NCI-H1092 (cell line): ENCODE measurements at places on chromosomes 7 and 10.
A peak's percentile ranks its signal among the peaks of the same experiment; 100 is the strongest.

DNA sequence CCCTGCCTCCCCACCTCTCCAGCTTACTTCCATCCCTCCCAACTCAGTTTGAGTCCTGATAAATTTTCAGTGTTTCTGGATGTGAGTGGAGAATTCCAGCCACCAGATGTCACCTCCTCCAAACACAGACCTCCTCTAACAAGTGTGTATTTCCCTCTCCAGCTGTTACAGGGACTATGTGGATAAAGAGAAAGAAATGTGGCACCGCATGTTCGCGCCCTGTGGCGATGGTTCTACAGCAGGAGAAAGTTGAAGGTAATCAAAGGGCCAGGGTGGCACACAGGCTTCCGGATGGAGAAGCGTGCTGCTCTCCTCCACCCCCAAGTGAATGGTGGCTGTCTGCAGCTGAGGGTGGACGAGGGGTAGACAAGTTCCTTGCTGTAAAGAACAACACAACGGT is 14.7 kb downstream of the FKBP6 start:
- DNase-seq, result peak; percentile 30

- DNase-seq, result no peak
Observed at GRCh38 chr7:140333686-140334085, 64.6 kb downstream of the SLC37A3 start.

DNA sequence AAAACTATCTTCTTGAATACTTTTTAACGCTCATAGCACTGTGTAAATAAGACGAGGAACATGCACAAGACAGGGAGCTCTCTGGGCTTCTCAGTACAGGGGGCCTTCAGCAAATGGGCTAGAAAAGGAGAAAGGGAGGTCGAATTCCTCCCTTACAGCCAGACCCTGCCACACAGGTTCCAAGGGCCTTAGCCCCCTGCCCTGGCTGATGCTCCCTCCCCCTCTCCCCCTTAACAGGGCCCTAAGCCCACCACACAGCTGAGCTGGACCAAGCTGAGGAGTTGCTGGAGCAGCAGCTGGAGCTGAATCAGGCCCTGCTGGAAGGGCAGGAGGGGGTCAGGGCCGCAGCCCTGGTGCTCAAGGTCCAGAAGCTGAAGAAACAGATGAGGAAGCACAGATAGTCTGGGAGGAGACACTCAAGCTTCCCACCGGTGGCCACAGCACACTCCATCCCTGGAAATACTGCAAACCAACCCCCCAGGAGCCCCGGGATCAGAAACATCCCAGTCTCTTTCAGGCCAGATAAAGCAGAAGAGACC is 153.9 kb downstream of the SNX13 start:
- DNase-seq, result no peak

GRCh38 chr10:117936976-117937375 is 109.8 kb downstream of the RAB11FIP2 start:
- no peak for DNase-seq

DNA sequence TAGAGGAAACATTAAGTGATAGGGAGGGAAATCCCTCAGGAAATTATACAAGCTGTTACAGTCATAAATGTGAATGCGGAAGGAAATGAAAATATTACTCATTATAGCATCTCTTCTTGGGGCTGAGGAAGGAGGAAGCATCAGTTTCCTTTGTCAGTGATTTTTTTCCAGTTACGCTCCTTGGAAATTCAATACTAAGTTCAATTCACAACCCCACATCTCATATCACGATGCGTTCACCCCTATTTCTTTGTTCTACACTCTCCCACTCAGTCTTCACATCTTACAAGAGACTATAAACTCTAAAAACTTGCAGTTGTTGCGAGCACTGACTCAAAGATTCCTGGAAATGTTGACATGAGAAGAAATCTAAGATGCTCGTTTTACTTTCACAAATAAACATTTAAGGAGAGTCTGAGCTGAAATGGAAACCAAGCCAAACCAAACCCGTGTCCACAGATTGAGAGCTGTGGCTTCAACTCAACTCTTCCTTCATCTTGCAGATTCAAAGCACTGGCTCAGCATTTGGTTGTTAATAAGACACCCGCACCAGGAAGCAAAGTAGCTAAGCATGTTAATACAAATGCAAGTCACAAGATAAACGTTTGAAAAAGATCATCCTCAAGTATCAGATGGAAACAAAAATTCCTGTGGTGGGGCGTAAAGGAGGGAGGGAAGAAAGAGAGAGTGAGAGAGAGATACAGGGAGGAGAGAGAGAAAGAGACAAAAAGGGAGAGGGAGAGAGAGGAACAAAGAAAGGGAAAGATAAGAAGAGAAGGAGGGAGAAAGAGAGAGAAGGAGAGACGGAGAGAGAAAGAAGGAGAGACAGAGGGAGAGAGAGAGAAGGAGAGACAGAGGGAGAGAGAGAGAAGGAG is 150.0 kb upstream of the RSU1 start:
- DNase-seq, result no peak

- no peak for DNase-seq
Observed at GRCh38 chr10:104049504-104050250, 36.0 kb downstream of the COL17A1 start.

GRCh38 chr10:65470986-65471385 is 1454.8 kb upstream of the LRRTM3 start:
- no peak for DNase-seq

- peak; percentile 11 for DNase-seq
Observed at GRCh38 chr10:128263891-128264688, 137.9 kb upstream of the MKI67 start.

- no peak for DNase-seq
Observed at GRCh38 chr7:12553416-12553815, 17.1 kb upstream of the SCIN start.

GRCh38 chr10:121530481-121531075 is 67.7 kb downstream of the FGFR2 start:
- no peak for DNase-seq

GRCh38 chr7:30301751-30302150 is 17.4 kb downstream of the ZNRF2 start:
- DNase-seq, result no peak

DNA sequence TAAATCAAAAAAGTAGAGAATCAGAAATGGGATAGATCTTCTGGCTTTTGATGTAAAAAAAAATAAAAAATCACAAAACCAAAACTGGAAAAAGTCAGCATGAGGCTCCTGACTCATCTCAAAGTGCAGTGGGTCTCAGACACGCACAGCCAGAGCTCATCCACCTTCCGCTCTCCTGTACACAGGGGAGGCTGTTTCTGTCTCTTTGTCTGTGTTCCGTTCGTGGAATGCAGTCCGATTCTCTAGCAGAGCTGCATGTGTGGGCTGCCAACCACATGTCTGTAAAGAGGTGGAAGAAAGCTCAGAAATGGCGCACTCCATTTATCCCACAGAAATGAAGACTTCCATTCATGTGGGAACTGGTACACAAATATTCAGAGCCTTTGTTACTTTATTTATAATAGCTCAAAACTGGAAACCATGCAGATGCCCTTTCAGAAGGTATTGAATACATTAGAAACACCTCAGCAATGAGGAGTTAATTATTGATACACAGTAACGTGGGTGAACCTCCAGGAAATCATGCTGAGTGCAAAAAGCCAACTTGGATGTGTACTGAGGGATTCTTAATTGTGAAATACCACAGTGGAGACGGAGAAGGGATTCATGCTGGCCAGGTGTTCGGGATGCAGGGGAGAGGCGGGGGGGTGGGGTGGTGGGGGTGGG is 123.3 kb downstream of the TRRAP start:
- no peak for DNase-seq

- no peak for DNase-seq
Observed at GRCh38 chr10:84097787-84098353, 41.4 kb upstream of the GHITM start.
